ENCODE measurements at places on chromosomes 4 and X.

- DNase-seq = no peak
Measured at GRCh38 chr4:144547678-144548298, 98.2 kb upstream of the HHIP start.

- DNase-seq = no peak
Measured at GRCh38 chrX:22652596-22652995, 347.2 kb upstream of the DDX53 start.

- DNase-seq = no peak
Measured at GRCh38 chr4:77600521-77601451, 4.8 kb upstream of the CXCL13 start.

GRCh38 chrX:137574784-137575293 lies 8.9 kb downstream of the ZIC3 start:
- no peak for DNase-seq

DNA sequence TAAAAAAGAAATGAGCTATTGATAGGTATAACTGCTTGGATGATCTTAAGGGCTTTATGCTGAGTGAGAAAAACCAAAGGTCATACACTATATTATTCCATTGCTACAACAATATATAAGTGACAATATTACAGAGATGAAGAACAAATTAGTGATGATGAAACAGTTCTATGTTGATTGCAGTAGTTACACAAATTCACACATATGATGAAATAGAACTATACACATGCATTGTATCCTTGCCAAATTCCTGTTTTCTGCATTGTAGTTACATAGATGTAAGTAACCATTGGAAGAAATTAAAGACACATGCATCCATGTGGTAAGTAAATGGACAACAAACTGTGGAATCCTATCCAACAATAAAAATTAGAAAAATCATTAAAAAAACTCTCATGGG lies 76.5 kb downstream of the CENPC start:
- DNase-seq = no peak

GRCh38 chrX:17459008-17459611 lies 84.1 kb downstream of the NHS start:
- no peak for DNase-seq

GRCh38 chr4:147566762-147567161 lies 50.4 kb upstream of the TMEM184C start:
- DNase-seq = no peak

DNA sequence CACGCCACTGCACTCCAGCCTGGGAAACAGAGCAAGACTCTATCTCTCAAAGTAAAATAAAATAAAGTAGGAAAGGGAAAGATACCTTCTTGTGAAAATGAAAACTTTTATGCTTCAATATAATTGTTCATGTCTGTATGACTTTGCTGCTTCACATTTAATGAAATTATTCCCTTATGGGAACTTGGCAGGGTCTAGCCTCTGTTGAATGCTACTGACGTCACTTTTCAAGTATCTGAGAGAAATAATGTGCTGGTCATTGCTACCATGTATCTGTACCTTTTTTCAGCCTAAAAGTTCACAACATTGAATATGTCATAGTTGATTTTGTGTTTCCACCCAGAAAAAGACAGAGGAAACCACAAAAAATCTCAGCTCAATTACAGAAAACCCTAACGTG lies 65.2 kb downstream of the PRDM5 start:
- no peak for DNase-seq

DNA sequence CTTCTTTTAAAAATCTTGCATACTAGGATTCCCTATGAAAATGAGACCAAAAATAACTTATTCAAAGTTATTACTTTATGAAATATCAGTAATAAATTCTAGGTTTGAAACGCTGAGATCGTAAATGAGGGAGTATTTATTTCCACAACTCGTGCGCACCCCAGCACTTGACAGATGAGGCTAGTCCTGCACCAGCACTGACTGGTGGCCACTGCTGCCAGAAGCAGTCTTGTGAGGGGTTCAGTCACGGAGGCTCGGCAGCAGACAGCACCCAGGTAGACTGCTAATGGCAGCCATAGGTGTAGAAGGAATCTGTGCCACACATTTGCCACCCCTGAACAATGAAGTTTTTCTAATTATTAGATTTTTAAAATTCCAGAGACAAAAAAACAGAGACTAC lies 248.7 kb downstream of the CAMK2D start:
- DNase-seq = no peak

- no peak for DNase-seq
Measured at GRCh38 chr4:94226763-94227162, 19.1 kb downstream of the SMARCAD1 start.

- no peak for DNase-seq
Measured at GRCh38 chrX:74420196-74421035, 877 bp upstream of the SLC16A2 start.

- no peak for DNase-seq
Measured at GRCh38 chr4:125432078-125432477, 117.3 kb downstream of the FAT4 start.

- DNase-seq = no peak
Measured at GRCh38 chr4:3714642-3715001, 51.6 kb upstream of the ADRA2C start.

DNA sequence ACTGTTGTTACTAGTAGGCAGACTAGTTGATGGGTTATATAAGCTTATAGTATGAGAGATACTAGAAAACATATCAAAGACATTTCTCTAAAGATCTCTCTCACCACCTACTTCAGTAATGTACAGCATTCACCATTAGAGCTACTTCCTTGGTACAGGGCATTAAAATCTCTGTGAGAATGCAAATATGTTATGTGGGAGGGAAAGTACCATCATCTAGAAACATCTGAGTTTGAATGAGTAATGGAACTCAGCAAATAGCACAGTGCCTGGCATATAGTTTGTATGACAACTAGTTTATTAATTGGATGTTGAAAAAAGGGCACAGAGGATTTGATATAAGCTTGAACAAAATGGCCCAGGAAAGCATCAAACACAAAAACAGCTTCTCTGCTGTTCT lies 211.1 kb downstream of the GLUD2 start:
- no peak for DNase-seq

DNA sequence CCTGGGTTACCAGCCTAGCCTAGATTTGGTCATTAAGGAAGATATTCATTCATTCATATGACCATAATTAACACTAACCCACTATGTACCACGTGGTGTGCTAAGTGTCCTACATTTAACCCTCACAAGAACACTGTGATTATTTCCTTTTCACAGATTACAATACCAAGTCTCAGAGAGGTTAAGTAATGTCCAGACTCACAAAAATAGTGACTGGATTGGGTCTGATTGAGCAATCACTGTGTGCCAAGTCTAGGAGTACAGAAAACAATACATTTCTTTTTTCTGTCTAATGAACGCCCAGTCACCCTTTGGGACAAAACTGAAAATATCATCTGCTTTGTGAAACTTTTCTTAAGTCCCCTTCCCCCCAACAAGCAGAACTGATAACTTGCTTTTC lies 7.6 kb upstream of the DLG3 start:
- no peak for DNase-seq

Data from stimulated activated CD8-positive, alpha-beta memory T cell treated with anti-CD3 and anti-CD28 coated beads, Interleukin-4, amount 100 ng/mL, for 24 hours (primary cell).